ENCODE measurements at places on chromosomes 1 and 21.
A peak's percentile ranks its signal among the peaks of the same experiment; 100 is the strongest.

- no peak for DNase-seq
Measured at GRCh38 chr1:238135708-238136664, 245.3 kb upstream of the ZP4 start.

DNA sequence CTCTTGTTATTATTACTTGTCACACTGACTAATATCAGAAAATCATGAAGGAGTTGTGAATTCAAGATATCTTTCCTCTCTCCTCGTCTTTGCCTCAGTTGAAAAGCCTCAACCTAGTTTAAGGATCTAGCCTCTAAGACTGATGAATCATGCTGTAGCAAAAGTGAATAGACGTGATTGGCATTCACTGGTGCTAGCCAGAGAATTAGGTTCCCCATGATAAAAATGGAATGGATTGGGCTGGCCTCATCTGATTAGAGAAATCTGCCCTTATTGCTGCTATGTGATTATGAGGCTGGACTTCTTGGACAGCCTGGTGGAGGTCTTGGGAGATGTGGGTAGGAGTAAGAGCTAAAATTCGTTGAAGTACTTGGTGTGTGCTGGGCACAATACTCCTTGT is 208.2 kb downstream of the BACH1 start:
- DNase-seq, result no peak

GRCh38 chr1:57262472-57262871 is 161.4 kb downstream of the DAB1 start:
- no peak for DNase-seq

DNA sequence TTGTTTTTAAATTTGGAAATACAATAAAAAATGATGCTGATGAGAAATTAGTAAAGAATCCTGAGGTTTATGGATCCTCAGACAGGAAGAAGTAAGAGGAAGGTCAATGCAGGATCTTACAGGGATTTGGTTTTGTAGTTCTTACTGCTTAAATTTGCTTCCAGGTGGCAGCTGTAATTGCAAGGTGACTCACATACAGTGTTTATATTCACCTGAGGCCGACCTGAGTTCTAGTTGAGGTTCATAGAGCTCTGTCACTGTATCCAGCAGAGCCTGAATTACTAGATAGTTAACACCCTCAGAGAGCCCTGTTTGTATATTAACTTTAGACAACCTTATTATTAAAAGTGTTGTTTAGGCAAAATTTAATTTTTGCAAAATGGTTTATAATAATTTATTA is 1.4 kb upstream of the WDR26 start:
- DNase-seq, result no peak

GRCh38 chr1:38191461-38191860 is 144.9 kb upstream of the POU3F1 start:
- no peak for DNase-seq

- no peak for DNase-seq
Measured at GRCh38 chr1:7218210-7218832, 433.1 kb downstream of the CAMTA1 start.

- no peak for DNase-seq
Measured at GRCh38 chr1:118395430-118395991, 210.5 kb upstream of the SPAG17 start.

GRCh38 chr1:162712317-162713029 is 78.0 kb upstream of the HSD17B7 start:
- DNase-seq, result no peak

- peak; percentile 45 for DNase-seq
Measured at GRCh38 chr1:67766141-67766978, 66.9 kb downstream of the GNG12 start.

- DNase-seq, result no peak
Measured at GRCh38 chr1:1197551-1198422, 8.6 kb downstream of the TNFRSF18 start.

- DNase-seq, result no peak
Measured at GRCh38 chr21:25813917-25814316, 79.1 kb downstream of the GABPA start.

DNA sequence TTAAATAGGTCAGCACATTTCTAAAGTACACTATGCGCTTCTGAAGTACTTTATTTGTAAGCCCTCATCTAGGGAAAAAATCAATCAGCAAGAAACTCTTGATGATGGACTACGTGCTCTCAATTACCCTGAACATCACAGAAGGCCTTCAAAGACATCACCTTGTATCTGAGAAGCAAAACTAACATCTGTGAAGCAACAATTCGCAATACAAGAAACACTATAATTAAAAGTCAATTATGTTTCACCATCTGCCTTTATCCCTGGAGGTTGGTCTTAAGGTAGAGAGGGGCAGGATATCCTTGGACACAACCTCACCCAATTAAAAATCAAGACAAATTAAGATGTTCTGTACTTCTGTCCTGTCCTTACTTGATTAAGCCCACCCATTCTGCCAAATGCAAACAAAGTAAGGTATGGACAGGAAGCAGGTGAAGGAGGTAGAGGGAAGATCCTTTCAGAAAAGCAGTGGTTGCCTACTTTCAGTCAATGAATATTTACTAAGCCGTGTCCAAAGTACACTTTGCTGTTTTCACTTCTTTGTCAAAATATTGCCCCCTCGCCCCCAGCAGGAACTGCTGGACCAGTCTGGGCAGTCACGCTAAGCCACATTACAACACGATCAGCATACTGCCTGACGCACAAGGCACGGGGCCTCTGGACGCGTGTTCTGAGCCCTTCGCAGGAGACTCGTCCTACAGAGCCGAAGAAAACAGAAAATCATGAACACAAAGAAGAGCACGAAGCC is 887 bp downstream of the SLC19A2 start:
- DNase-seq, result peak; percentile 33

DNA sequence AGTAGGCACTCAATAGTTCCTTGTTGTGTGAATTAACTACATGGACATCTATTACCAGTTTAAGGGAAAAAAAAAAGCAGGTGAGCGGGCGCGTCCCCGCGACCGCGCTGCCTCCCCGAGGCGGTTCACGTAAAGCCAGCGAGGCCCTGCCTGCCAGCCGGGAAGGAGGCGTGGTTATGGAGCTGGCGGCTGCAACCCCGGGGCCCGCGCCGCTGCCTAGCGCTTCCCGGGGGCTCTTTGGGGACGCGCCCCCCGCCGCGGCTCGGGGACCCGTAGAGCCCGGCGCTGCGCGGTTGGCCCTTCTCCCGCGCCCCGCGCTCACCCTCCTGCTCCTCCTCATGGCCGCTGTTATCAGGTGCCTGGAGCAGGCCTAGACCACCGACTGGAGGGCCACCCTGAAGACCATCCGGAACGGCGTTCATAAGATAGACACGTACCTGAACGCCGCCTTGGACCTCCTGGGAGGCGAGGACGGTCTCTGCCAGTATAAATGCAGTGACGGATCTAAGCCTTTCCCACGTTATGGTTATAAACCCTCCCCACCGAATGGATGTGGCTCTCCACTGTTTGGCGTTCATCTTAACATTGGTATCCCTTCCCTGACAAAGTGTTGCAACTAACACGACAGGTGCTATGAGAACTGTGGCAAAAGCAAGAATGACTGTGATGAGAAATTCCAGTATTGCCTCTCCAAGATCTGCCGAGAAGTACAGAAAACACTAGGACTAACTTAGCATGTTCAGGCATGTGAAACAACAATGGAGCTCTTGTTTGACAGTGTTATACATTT is 2.6 kb upstream of the CC2D1B start:
- DNase-seq, result no peak

GRCh38 chr1:66364578-66365391 is 169.2 kb upstream of the SGIP1 start:
- no peak for DNase-seq

- DNase-seq, result peak; percentile 38
Measured at GRCh38 chr1:66503841-66504470, 30.0 kb upstream of the SGIP1 start.

- no peak for DNase-seq
Measured at GRCh38 chr1:41953291-41953690, 34.6 kb upstream of the HIVEP3 start.

GRCh38 chr1:156073740-156074139 is 8.5 kb downstream of the MEX3A start:
- DNase-seq, result no peak

- no peak for DNase-seq
Measured at GRCh38 chr1:112386731-112387346, 9.2 kb upstream of the CTTNBP2NL start.

DNA sequence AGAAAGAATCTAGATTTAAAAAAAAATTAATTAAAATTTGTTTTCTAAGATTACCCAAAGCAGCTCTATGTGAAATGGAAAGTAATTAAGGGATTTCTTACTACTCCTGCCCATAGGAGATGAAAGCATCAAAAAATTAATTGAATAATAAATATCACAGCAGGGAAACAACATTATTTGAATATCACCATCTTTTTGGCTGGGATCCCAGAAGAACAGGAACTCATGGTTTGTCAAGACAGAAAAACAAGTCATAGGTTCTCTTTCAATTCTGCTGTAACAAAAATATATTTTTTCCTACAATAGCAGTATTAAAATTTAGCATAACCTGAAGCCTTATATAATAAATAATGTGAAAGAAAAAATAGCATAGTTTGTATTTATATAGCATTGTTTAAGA is 1713.4 kb downstream of the NCAM2 start:
- no peak for DNase-seq

DNA sequence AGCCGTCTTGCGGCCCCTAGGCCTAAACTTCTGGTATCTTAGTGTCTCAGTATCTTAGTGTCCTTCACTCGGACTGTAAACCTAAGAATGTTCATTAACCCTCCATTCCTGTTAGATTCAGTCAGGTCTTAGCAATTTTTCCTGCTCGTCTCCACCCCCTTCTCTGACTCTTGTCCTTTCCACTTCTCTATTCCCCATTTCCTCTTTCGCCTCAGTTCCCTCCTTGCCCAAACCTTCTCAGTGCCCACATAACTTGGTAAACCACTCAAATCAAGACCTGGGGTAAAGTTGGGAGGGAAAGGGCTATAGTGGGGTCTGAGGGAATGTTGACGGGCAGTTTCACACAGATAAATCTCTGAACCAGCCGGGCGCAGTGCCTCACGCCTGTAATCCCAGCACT is 726 bp upstream of the FCER1G start:
- no peak for DNase-seq

GRCh38 chr1:57546549-57547330 is 122.9 kb upstream of the DAB1 start:
- DNase-seq, result no peak

- no peak for DNase-seq
Measured at GRCh38 chr1:226964611-226965486, 24.8 kb downstream of the COQ8A start.

DNA sequence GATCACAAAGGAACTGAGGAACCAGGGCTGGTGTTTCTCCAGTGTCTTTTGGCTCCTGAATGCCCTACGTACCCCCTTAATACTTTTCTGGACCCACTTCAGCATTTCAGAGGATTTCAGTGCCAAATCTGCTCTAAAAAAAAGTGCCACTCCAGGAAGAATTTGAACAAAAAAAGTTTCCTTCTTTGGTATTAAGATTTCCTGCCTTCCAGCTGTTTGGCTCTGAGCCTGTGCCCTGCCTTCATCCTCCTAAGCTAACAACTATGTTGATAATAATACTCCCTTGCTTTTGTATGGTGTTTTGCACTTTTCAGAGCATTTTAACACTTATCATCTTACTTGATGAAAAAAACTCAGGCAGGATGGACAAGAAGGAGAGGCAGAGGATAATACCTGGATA is 11.0 kb upstream of the RIMS3 start:
- DNase-seq, result no peak

- DNase-seq, result no peak
Measured at GRCh38 chr1:58720680-58721079, 20.8 kb upstream of the MYSM1 start.

DNA sequence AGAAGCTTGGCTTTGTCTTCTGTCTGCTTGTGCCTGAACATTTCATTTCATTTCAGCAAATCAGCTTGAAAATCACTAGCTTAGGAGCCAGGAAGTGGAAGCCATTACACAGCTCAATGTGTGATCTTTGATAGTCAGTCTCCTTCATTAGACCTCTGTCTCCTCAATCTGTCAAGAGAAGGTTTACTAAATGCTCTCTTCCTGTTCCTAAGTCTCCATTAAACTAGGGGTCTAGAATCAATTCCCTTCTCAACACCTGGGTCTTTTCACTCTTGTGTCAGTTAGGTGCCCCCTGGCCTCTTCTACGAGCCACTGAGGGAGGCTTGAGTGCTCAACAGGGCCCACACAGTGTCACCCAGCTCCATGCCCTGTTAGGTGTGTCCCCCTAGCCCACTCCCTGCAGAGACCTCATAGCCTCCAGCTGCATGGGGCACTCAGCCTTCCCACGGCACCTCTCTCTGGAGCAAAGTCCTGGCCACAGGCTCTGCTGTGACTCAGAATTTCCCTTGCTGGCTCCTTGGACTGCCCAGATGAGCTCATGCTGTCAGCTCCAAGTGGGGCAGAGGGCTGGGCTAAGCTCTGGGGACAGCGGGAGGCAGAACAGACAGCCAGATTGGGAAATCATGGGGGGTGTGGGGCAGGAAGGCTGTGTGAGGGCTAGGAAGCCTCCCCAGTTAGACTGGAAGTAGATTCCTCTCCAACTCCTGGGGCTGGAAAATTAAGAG is 115.7 kb upstream of the IPO9 start:
- peak; percentile 95 for DNase-seq

- no peak for DNase-seq
Measured at GRCh38 chr1:90986953-90987352, 34.9 kb downstream of the ZNF644 start.

DNA sequence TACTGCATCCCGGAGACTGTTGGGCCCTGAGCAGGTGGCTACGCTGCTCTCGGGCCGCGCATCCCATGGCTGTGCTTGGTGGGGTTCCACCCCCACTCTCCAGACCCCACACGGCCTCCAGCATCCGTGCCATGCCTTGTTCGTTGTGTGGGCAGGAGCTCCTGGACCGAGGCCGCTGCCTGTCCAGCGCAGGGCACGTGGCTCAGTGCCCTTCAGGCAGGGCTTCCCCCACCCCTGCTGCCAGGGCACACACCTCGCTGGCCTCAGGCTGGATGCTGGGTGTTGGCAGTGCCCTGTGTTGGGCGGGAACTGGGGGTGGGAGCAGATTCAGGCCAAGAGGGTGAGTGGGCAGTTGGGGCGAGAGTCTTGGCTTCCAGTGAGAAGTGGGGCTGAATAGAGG is 9.9 kb downstream of the PRKCZ start:
- DNase-seq, result no peak

DNA sequence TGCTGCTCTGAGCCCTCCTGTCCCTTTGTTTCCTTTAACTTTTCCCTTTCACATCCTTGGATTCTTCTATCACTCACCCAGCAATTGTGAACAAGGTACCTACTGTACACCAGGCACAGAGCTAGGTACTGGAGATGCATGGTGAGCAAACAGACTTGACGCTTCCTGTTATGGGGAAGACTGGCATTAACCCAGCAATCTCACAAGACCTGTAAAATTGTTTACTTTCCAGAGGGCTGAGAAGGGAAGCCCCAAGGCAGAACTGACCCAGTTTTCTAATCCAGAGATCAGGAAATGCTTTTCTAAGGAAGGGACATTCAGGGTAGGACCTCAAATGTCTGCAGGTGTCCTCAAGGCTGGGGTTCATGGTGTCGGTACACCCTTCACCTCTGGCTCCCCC is 171.6 kb upstream of the KAZN start:
- DNase-seq, result no peak

DNA sequence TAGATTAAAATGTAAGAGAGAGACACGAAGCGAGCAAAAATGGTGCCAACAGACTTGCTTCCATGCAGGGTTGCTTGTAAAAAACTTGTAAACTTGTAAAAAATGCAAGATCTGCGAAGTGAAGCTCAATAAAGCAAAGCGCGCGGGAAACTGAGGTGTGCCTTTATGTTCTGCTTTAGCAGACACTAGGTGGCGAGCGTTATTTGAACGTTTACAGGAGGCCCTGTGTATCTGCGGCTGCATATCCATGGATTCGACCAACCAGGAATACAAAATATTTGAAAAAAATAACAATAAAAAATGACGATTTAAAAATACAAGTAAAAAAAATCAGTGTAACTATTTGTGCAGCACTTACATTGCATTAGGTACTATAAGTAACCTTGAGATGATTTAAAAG is 1.5 kb downstream of the UBE2G2 start:
- DNase-seq, result no peak
